ENCODE measurements at places on chromosomes 4 and X.

GRCh38 chr4:76447393-76447851 is 12.4 kb downstream of the SHROOM3 start:
- no peak for DNase-seq

- no peak for DNase-seq
These were observed 53.9 kb upstream of the DAPP1 start for GRCh38 chr4:99762728-99763127.

- DNase-seq = no peak
These were observed 14.1 kb downstream of the PSAPL1 start for GRCh38 chr4:7420661-7421040.

GRCh38 chr4:38149997-38150671 is 189.9 kb downstream of the PTTG2 start:
- DNase-seq = no peak

DNA sequence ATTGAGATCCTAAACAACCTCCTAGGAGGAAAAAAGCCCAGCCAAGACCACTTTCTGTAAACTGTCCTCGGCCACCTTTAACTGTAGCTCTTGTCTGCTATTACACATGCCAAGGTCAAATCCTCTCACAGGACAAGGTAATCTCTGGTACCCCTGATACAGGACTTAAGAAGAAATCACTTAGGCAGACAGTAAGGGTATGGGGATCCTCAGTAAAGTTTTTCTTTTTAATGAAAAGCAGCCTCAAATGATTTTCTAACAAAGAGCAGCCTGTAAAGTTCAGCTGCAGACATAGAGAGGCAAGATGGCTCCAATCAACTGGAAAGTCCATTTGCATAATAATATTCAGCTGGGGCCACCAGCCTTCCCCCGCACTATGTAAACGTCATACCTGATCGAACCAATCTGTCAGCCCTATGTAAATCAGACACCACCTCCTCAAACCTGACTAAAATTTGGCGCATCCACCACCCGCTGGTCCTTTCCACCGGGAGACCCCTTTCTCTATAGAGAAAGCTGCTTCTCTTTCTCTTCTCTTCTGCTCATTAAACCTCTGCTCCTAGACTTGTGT is 14.6 kb upstream of the MPP1 start:
- no peak for DNase-seq

- DNase-seq = no peak
These were observed 117.9 kb downstream of the COL4A5 start for GRCh38 chrX:108557580-108557979.

- DNase-seq = no peak
These were observed 150.5 kb downstream of the VCX3A start for GRCh38 chrX:6384371-6384770.

DNA sequence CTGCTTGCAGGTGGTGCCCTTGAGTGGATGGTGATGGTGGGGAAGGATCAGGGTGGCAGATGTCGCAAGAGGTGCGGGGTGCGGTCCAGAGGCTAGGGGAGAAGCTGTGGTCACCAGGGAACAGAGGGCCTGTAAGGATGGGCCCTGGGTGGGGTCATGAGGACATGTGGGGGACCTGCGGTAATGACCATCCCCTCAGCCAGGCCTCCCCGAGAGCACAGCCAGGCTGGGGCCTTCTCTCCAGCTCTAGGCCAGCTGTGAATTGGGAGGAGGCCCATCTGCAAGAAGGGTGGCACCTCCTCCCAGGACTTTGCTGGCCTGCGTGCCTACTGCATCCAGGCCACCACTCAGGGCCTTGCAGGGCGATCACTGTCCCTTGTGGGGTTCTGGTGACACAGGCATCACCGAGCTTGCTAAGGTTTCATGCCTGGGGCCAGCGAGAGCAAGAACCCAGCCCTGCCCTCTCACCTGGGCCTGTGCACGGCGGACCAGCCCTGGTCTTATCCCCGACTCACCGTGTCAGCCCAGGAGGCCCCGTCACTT is 34.1 kb upstream of the MXD4 start:
- no peak for DNase-seq

DNA sequence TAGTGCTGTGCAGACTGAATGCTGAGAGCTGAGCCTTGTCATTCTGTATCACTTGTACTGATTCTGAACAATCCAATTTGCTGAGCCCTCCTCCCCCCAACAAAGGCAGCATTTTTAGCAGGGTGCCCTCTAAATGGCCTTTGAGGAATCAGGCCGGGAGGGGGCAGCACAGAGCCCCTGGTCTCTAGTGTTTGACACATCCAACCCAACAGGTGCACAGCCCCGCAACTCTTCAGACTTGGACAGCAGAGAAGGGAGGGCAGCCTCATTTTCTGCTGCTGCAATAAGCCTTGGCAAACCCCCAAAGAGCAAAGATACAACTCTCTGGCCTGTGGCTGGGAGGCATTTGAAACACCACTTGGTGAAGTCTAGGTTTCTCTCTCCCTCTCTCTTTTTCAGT is 3.4 kb downstream of the ATP1B4 start:
- DNase-seq = peak; percentile 34

DNA sequence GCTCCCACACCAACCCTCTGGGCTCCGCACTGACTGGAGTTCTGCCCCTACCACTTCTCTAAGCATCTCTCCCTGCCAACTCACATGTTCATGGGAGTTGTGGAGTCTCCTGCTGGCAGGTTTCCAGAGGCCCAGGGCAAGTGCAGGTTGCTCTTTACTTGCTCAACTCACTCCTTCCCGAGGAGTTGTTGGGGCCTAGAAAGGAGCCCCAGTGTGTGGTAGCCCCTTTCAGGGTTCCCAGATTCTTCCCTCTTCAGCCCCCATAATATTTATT is 52.5 kb downstream of the POF1B start:
- DNase-seq = no peak

DNA sequence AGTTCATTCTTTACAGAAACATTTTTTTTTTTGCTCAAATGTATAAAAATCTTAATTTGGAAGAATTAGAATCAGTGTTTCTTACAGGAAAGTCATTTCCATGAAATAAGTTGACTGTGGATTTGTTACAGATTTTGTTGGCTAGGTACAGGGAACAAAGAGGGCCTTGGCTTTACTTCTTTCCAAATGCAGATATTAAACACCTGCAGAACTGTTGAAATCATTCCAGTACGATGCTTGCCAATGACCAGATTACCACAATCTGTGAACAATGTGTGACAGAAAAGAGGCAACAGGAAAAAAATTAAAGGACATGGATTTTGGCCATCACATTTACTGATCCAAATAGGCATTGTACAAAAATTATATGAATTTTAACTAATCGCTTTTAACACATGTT is 70.8 kb downstream of the ANXA10 start:
- DNase-seq = no peak

Measured in Jurkat, Clone E6-1 (cell line).